Pancreas (tissue), 10 donors: ENCODE measurements at places on chromosomes 3 and 15. TPM values are rescaled to one million over a fixed set of nuclear protein-coding genes. Genes with fewer than 3 reads are reported as not detected.

Gene AGBL1
- under 0.01 TPM for polyA plus RNA-seq

- no peak overlapping the region for H3K27ac ChIP-seq
- no peak for DNase-seq
- H3K4me1 ChIP-seq = no peaks in the 10 kb centered on the region
- H3K36me3 ChIP-seq = no peaks in the 10 kb centered on the region
- no peak overlapping the region for H3K4me3 ChIP-seq
Observed at GRCh38 chr3:112769286-112769978, 77.2 kb downstream of the CD200R1L start.

- H3K36me3 ChIP-seq = no peaks in the 10 kb centered on the region
- no peak overlapping the region for H3K27ac ChIP-seq
- no peaks in the 10 kb centered on the region for H3K4me1 ChIP-seq
Observed at GRCh38 chr3:12182687-12183441, 24.2 kb upstream of the TIMP4 start.

- no peaks in the 10 kb centered on the region for H3K27me3 ChIP-seq
- no peak for DNase-seq
- no peaks in the 10 kb centered on the region for H3K4me1 ChIP-seq
- H3K27ac ChIP-seq = peak overlapping the region; percentile 8
Observed at GRCh38 chr15:38551720-38552648, 12.6 kb downstream of the RASGRP1 start.

Gene RARB
- 0.85 TPM for polyA plus RNA-seq

- no peak overlapping the region for H3K27ac ChIP-seq
- H3K4me3 ChIP-seq = no peak overlapping the region
- H3K4me1 ChIP-seq = no peaks in the 10 kb centered on the region
- no peak for DNase-seq
Observed at GRCh38 chr3:159916052-159916451, 72.6 kb upstream of the IL12A start.

Gene RHOV
- polyA plus RNA-seq = 11.9 TPM

Gene IQCH
- polyA plus RNA-seq = 0.49 TPM

Gene ZDHHC3
- polyA plus RNA-seq = 11.4 TPM

DNA sequence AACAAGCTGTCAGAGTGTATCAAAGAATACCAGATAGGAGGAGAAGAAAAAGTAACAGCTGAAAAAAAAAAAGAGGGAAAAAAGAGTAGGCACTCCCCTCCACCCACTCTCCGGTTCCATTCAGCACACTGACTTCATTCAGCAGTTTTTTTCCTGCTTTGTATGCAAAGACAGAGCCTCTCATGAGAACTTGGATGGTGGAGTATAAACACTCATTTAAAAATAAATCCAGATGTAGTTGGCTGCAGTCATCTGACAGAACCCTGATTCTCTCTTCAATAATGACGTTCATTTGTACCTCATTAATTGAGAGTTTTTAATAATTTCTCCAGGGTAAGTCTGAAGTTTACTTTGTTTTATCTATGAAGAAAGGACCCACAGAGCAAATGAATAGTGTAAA lies 81.0 kb downstream of the TMEM108 start:
- no peaks in the 10 kb centered on the region for H3K36me3 ChIP-seq
- no peak overlapping the region for H3K27ac ChIP-seq
- no peaks in the 10 kb centered on the region for H3K4me1 ChIP-seq
- DNase-seq = no peak

DNA sequence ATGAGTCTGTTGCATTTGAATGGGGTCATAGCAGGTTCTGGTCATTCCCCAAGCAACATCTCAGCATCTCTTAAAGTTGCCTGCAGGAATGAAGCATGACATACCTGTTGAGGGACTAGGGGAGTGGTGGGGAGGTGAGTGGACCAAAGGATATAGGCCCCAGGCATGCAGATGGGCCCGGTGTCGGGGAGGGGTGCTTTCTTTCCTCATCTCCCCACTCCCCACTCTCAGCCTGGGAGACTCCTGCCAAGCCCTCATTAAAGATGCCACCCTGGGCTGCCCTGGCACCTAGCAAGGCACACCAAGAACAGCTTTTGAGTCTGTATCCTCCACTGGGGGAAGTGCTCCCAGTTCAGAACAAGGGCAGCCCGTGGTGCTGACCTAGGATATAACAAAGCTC lies 54.2 kb downstream of the GRIP2 start:
- peak; percentile 37 for DNase-seq
- no peak overlapping the region for H3K27ac ChIP-seq
- no peaks in the 10 kb centered on the region for H3K4me1 ChIP-seq
- no peaks in the 10 kb centered on the region for H3K27me3 ChIP-seq
- H3K4me3 ChIP-seq = no peak overlapping the region

DNA sequence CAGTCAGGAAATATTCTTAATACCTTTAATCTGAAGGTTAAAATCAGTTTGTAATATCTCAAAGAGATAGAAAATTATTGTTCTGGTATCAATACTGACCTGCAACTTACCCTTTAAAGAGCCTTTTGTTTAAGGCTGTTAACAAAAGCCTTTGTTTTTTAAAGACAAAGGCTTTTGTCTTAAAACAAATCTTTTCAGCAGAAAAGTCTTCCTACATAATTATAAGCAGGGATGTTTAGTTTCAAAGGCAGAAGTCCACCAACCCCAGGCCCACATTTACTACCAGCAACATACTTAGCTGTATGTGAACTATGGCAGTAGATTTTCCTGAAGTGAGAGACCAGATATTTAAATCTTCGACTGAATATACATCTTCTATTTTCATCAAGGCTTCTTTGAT lies 36.2 kb downstream of the SLC30A4 start:
- H3K36me3 ChIP-seq = no peaks in the 10 kb centered on the region
- no peaks in the 10 kb centered on the region for H3K4me1 ChIP-seq
- no peak for DNase-seq
- no peak overlapping the region for H3K27ac ChIP-seq
- no peaks in the 10 kb centered on the region for H3K27me3 ChIP-seq

Gene ST8SIA2
- polyA plus RNA-seq = not detected

DNA sequence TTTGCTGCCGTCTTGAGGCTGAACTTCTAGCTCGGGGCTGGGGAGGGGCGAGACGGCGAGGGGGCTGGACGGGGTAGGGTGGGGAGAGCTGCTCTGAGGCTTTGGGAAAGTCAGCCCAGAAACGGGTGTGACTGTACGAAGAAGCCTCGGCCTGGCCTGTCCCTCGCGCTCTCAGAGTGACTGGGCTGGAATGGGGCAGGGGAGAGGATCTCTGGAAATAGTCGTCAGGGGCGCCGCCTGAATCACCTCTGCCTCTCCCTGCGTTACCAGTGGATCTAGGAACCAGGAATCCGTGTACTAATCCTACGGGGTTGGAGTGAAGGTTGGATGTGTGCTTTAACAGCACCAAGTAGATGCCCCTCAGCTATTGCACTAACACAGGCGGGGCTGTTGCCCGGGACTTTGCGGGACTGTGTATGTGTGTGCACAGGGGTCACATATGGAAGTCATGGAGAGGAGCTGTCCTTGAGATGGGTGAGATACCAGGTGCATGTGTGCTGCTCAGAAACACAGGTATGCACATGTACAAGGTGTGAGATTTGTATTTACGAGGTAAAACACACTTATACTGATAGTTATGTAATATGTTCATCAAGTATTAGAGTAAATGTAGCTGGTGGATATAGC lies 591 bp downstream of the FOXL2NB start:
- peaks cover 9% of the 10 kb centered on the region for H3K27me3 ChIP-seq
- H3K27ac ChIP-seq = no peak overlapping the region
- peaks cover 7% of the 10 kb centered on the region for H3K4me1 ChIP-seq
- no peak overlapping the region for H3K4me3 ChIP-seq
- DNase-seq = no peak
- H3K36me3 ChIP-seq = no peaks in the 10 kb centered on the region

Gene LRRN1
- 0.99 TPM for polyA plus RNA-seq

Gene GPR27
- polyA plus RNA-seq = 4.6 TPM

DNA sequence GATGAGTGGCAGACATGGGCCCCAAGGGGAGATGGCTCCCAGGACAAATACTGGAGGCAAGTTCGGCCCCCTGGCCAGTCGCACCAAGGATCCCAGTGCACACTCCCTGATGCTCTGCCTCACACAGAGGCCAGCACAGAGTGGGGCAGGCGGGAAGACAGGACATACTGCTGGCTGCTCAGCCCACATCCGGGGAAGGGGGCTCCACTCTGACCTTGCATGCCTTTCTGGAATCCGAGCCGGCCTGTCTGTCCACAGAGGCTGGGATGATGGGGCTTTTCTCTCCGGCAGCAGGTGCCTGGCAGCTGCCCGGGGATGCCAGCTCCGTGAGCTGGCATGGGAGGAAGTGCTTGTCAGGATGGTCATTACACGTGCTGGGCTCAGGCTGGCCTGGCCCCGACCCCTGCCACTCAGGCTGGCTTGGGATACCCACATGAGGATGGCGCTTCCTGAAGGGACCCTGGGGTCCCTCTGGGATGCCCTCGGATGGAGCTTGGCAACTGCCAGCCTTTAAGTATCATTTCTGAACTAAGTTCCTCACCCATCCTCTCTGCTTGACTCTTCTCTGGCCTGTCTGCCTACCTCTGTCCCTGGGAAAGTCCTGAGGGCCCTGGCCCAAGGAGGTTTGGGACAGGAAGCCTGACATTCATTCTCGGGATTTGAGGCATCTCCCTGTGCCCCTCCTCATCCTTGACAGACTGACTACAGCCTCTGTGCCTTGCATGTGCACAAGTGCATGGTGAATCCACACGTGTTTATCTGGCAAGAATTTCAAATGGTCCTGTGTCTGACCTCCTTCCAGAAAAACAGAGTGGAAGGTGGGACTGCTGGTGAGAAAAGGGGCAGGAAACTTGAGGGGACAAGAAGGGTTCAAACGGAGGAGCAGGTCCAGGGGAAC lies 46.5 kb downstream of the EXOG start:
- H3K27me3 ChIP-seq = no peaks in the 10 kb centered on the region
- H3K4me1 ChIP-seq = no peaks in the 10 kb centered on the region
- H3K27ac ChIP-seq = no peak overlapping the region
- no peak overlapping the region for H3K4me3 ChIP-seq
- DNase-seq = no peak

Gene MAP2K5
- 8.8 TPM for polyA plus RNA-seq

Gene AVEN
- 5.9 TPM for polyA plus RNA-seq

DNA sequence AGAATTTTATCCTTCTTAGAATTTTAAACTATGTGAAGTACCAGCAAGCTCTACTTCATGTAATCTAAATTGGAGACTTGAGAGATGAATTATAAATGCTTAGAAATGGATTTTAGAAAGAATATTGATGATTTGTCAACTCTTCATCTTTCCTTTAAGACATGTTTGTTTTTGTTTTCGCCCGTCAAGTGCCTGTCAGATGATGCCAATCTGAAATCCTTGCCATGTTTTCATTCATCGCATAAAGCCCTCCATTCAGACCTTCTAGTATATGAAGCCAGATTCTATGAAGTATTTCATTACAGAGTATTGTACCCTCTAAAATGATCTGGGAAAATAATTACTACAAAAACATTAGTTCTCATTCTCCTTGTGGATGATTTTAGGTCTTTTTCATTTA lies 223.2 kb upstream of the SOX2 start:
- no peak overlapping the region for H3K4me3 ChIP-seq
- DNase-seq = no peak
- H3K4me1 ChIP-seq = peaks cover 9% of the 10 kb centered on the region
- no peak overlapping the region for H3K27ac ChIP-seq
- no peaks in the 10 kb centered on the region for H3K36me3 ChIP-seq

GRCh38 chr3:114272271-114272670 lies 21.6 kb upstream of the TIGIT start:
- H3K4me1 ChIP-seq = no peaks in the 10 kb centered on the region
- H3K4me3 ChIP-seq = no peak overlapping the region
- H3K27me3 ChIP-seq = no peaks in the 10 kb centered on the region

DNA sequence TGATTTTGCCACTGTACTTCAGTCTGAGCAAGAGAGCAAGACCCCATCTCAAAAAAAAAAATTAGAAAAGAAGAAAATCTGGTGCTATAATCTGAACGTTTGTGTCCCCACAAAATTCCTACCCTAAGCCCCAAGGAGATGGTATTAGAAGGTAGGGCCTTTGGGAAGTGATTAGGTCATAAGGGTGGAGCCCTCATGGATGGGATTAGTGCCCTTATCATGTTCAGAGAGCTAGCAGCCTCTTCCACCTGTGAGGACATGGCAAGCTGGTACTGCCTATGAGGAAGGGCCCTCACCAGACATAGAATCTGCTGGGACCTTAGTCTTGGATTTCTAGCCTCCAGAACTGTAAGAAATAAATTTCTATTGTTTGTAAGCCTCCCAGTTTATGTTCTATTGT lies 50.4 kb upstream of the FLNB start:
- no peaks in the 10 kb centered on the region for H3K4me1 ChIP-seq
- DNase-seq = no peak
- H3K27me3 ChIP-seq = no peaks in the 10 kb centered on the region
- no peak overlapping the region for H3K4me3 ChIP-seq
- no peaks in the 10 kb centered on the region for H3K36me3 ChIP-seq

DNA sequence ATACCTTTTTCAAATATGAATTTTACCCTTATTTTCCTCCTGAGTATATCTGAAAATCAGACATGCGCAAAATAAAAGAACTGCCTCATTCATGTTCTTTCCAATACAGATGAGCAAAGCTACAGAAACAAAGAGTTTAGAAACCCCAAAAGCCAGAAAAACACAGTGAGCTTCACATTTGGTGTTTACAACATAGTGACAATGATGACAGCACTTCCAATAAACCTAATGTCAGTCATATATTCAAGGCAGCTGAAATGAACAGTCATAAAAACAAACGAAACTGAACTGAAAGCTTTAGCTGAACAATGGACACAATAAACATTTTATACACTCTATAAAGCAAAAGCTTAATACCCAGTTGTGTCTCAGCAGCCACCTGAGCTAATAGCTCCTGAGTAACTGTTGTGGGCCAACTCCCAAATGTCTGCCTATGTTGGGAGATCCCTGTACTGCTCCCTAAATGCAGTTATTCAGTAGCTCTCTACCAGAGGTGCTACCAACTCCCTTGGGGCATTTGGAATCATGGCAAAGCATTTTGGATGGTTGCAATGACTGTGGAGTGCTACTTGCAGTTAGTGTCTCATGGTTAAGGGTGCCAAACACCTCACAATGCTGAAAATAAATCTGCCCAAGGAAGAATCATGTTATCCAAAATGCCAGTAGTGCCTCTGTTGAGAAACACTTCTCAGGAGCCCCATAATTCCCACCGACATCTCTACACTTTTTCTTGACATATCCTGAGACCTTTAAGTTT lies 131.5 kb downstream of the TGFBR2 start:
- no peaks in the 10 kb centered on the region for H3K36me3 ChIP-seq
- H3K4me1 ChIP-seq = no peaks in the 10 kb centered on the region
- no peak overlapping the region for H3K27ac ChIP-seq

Gene XYLB
- polyA plus RNA-seq = 1.6 TPM

- H3K4me3 ChIP-seq = no peak overlapping the region
- H3K27me3 ChIP-seq = no peaks in the 10 kb centered on the region
- no peaks in the 10 kb centered on the region for H3K4me1 ChIP-seq
- no peak for DNase-seq
Observed at GRCh38 chr3:16407366-16407765, 106.1 kb downstream of the RFTN1 start.

Gene CFAP100
- not detected for polyA plus RNA-seq

Gene GOLGA6B
- polyA plus RNA-seq = not detected

Gene SETD2
- 13.8 TPM for polyA plus RNA-seq

DNA sequence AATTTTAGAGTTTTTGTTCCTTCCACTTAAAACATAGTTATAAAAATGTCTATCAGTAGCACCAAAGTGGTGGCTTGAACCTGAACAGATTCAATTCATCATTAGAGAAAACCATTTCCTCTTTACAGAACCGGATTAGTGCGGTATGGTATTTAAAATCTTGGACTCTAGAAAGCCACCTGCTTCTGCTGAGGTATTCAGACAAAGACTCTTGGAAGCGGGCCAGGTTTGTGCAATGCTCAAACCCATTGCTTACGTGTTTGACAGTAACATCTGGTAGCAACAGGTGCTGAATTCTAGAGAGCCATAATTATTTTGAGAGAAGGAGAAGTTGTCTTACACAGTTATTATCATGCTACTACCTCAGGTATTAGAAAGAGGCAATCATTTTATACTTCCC lies 290.5 kb downstream of the NAALADL2 start:
- no peak overlapping the region for H3K4me3 ChIP-seq
- no peak overlapping the region for H3K27ac ChIP-seq
- no peaks in the 10 kb centered on the region for H3K27me3 ChIP-seq
